ENCODE measurements at places on chromosomes 5 and 9.

- no peak for DNase-seq
Observed at GRCh38 chr5:43608406-43608805, 5.4 kb downstream of the NNT start.

GRCh38 chr5:101995585-101995984, 300.5 kb downstream of the SLCO4C1 start:
- no peak for DNase-seq

GRCh38 chr5:163439092-163439425, 1.7 kb downstream of the CCNG1 start:
- no peak for DNase-seq

GRCh38 chr9:72315089-72315509, 49.9 kb downstream of the ZFAND5 start:
- no peak for DNase-seq
